ENCODE measurements at places on chromosomes 6 and 20.

DNA sequence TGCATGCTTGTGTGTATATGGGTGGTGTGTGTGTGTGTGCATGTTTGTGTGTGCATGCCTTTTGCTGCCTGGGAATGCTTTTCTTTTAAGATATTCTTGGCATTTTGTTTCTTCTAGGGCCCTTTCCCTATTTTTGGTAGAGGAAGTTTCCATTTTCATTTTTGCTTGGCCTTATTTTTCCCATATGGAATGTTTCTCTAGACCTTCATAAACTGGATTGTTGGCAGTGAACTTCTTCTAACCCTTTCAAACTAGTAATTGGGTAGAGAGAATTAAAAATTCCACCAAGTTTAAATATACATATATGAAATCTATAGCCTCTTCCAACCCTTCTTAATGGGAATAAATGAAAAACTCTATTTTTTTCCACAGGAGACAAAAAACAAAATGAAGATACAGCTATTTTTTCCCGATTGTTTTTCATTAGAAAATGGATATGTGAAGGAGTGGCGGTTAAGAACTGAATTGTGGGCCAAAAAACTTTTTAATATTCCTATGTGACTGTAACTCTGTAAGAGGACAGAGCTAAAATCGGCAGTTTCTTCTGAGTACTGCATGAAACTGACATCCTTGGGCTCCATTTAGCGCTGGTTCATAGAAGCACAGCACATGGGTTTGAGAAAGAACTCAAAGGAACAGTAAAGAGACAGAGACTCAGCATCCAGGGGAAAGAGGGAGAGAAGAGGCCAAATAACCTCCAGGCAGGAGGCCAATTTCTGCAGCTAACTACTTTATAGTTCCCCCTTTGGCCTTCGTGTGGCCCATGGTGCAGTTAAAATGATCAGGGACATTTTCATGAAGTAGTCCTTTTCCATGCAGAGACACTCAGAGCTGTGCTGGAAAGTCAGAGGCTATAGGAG, 102.1 kb downstream of the TMEM170B start:
- no peak for DNase-seq

GRCh38 chr6:125858427-125859320, 67.9 kb downstream of the NCOA7 start:
- DNase-seq: no peak

DNA sequence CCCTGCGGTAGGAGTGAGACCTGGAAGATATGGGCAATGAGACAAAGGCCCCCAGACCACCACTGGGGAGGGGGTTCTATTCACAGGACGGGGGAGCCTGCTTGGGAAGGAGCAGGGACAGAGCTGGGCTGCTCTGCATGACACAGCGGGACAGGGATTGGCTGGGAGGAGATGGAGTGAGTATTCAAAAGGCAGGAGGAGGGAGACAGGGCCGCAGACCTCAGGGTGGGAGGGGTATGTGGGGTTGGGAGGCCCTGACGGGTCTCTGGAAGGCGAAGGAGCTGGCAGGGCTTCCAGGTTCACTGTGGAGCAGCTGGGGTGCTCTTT, 60.8 kb upstream of the RPS6KA2 start:
- DNase-seq: no peak

DNA sequence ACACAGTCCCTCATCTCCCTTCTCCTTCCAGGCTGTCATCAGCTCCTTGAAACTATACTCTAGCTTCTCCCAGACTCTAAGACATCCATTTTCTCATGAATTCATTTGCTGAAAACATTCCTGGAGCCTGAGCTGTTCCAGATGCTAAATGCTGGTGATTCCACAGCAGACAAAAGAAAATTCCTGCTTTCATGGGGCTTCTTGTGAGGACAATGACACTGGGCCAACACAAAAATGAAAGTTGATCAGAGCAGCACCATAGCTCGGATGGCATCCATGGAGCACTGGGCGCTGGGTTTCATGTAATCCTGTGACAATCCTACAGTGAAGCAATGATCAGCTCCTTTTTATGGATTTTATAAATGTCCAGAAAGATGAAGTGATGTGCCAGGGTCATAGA, 47.4 kb upstream of the STX16 start:
- no peak for DNase-seq

- DNase-seq: no peak
These were observed 20.9 kb upstream of the GATA5 start for GRCh38 chr20:62496568-62497218.

- DNase-seq: no peak
These were observed 3.0 kb upstream of the CDH26 start for GRCh38 chr20:59955131-59955796.

DNA sequence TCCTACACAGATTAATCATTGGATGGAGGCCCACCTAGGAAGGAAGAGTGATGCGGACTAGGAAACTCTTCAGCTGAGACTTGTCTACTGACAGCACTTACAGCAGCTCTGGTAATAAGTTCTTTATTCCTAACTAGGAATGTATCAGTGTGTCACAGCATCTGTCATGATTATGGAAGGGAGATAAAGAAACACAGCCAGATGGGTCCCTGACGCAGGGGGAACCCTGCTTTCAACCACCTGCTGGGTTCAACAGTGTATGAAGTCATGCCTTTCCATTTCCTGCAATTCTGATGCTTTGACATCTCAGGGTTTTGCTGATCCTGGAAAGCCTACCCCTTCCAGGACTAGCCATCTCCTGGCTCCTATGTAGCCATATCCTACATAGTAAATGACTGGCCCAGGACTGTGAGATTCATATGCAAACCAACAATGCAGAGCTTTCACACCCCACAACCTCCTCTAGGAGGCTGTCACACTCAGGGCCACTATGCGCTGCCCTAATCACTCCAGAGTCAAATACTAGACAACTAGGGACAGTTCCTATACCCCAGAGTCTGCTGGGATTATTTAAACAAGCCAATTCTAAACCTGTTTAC, 29.0 kb upstream of the MANEA start:
- no peak for DNase-seq

DNA sequence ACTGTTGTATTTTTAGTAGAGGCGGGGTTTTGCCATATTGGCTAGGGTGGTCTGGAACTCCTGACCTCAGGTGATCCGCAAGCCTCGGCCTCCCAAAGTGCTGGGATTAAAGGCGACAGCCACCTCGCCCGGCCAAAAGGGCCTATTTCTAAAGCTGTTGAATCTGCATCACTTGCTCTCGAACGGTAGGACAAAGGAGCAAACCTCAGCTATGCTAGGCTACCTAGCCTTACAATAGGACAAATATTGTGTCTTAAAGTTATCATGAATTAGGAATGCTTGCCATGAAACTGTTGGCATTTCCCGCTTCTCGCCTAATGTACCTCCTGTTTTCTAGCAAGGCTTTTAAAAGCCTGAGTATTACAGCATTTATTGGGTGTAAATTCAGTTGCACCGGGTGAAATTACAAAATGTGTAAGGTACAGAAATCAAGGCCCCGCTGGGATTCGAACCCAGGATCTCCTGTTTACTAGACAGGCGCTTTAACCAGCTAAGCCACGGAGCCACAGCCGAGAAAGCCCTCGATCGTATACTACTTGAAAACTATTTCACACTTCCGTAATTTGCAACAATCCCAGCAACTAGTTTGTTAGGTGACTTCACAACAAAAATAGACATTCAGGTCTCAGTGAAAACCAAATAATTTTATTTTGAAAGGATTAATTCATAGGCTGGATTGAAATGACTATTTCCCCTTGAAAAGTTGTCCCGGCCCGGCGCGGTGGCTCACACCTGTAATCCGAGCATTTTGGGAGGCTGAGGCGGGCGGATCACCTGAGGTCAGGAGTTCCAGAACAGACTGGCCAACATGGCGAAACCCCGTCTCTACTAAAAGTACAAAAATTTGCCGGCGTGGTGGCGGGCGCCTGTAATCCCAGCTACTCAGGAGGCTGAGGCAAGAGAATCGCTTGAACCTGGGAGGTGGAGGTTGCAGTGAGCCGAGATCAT, 211.6 kb upstream of the ZNF184 start:
- peak; percentile 57 for DNase-seq

GRCh38 chr20:755941-756340, 12.4 kb downstream of the SLC52A3 start:
- DNase-seq: no peak

- no peak for DNase-seq
These were observed 18.8 kb downstream of the SCAF8 start for GRCh38 chr6:154752022-154752421.

DNA sequence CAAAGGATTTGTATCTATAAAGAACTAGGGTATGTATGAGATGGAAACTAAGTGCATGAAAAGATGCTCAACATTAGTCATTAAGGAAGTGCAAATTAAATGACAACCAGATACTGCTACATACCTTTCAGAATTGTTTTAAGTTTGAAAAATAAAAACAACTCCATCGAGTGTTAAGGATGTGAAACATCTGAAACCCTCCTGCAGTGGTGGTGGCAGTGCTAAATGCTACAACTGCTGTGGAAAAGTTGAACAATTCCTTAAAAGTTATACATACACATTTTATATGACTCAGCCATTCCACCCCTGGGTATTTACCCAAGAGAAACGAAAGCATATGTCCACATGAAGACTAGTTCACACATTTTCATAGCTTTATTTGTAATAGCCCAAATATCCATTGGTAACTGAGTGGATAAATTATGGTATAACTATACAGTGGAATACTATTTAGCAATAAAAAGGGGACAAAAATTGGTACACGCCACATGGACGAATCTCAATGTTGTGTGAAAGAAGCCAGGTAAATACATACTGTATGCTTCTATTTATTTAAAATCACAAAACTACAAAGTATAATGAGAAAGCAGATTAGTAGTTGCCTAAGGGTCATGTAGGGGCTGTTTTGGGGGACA, 10.6 kb downstream of the ARMH2 start:
- DNase-seq: no peak

DNA sequence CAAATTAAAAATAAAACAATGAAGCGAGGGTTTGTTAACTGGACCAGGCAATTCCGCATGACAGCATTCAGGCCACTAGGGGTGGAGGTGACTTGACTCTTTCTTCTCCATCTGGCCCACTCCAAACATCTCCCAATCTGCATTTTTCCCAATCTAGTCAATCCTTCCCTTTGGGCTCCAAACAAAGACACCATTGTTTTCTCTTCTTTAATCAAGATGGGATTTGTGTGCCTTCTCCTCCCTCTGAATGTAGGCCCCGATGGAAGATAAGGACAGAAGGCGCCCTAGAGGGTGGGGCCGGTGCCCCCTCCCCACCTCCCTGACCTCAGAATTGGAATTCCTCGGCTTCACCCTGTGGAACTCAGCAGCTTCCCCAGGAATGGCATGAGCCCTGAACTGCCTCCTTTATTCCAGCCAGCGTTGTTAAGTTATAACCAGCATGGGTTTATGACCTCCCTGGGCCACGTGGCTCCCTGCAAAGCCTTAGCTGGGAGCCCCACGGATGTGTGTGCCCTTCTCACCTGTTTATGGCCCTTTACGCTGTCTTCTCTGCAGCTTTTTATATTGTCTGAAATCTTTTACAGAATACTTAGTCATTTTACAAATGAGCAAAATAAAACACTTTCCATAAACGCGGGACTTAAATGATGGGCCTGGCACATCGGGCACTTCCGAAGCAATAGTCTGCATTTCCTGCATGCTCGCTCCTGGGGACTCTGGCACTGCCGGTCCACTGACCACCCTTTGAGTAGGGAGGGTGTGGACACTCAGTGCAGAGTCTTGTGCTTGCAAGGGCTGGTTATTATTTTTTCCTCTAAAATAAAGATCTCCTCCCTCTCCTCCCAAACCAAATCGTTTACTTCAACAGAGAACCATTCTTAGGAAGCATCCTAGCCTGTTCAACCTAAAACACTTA, 24.5 kb downstream of the OVOL2 start:
- DNase-seq: no peak
